ENCODE measurements at places on chromosomes 11 and 22.

DNA sequence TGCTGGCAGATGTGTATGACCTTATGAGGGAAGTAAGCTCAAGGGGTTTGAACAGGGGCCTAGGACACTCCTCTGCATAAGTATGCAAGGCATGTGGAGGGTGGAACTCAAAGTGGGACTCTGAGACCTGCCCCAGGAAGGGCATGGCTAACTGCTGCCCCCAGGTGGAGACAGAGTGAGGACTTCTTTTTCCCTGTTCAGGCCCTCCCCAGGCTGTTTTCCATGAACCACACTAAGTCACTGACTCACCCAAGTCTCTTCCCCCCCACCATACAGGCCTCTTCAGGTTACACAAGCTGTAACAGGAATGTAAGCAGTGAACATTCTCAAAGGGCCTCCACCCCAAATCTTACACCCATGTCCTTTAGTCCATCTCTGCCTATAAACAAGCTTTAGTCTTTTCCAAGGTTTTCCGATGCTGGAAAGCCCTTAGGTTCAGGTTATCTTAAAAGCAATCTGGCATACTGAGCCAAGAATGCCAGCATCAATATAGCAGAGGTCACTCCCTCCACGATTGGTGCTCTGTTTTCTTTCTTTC, 13.1 kb downstream of the EEF1G start:
- DNase-seq = peak; percentile 75

- no peak for DNase-seq
These were observed 58.2 kb downstream of the RBX1 start for GRCh38 chr22:41009222-41009948.

DNA sequence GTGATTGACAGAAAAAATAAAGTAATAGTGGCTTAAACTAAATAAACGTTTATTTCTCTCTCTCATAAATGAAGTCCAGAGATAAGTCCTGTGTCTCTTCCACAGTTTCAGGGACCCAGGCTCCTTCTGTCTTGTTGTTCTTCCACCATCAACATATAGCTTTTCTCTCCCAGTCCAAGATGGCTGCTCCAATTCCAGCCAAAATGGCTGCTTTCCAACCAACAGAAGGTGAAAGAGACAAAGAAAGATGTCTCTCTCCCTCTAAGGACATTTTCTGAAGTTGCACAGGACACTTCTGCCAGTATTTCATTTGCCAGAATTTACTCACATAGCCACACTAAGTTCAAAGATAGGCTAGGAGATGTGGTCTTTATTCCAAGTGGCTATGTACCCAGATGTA, 9.4 kb upstream of the PLEKHB1 start:
- no peak for DNase-seq

GRCh38 chr11:42473106-42473505, 838.7 kb upstream of the API5 start:
- DNase-seq = no peak

DNA sequence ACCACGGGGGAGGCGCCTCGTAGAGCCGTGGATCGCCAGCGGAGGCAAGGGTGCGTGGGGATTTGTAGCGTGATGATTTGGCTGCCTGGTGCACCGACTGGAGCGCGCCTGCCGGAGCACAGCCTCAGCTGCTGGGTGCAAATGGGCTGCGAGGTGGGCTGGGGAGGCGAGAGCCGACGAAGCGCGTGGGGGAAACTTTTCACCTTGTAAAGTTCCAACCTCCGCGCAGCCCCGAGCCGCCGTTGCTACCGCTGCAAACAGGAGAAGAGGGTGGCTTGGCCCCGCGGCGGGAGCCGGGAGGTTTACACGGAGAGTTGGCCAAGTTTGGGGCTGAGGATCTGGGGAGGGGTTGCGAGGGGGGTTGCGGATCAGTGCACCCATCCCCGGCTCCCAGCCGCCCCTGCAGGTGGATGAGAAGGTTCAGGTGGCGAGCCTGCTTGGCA, 528 bp downstream of the FAT3 start:
- DNase-seq = no peak

GRCh38 chr11:76974179-76974891, 59.9 kb upstream of the B3GNT6 start:
- no peak for DNase-seq

Measured in COLO829 (cell line).